ENCODE measurements at places on chromosomes 7 and 10.

- DNase-seq = no peak
Observed at GRCh38 chr7:36180121-36180520, 27.1 kb downstream of the EEPD1 start.

- DNase-seq = no peak
Observed at GRCh38 chr10:29012926-29013554, 275.8 kb upstream of the LYZL1 start.

- DNase-seq = no peak
Observed at GRCh38 chr10:24382596-24382978, 173.6 kb downstream of the KIAA1217 start.

GRCh38 chr10:35392482-35393228 lies 56.3 kb downstream of the CCNY start:
- DNase-seq = no peak

GRCh38 chr7:81725003-81725811 lies 44.6 kb downstream of the HGF start:
- DNase-seq = no peak

DNA sequence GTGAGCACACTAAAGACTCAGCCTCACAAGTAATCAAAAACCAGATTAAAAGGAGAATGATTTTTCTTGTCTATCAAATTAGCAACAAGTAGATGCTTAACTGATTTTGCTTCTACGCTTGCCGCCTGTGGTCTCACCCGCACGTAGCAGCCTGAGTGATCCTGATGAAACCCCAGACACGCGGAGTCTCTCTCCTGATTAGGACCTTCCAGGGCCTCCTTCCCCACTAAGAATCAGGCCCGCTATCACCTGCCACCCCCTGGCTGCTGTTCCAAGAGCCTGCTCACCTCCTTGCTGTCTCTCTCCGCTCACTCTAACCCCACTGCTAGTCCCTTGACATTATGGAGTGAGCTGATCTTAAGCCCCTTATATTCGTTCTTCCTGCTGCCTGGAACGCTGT lies 325.9 kb upstream of the NRP1 start:
- no peak for DNase-seq

DNA sequence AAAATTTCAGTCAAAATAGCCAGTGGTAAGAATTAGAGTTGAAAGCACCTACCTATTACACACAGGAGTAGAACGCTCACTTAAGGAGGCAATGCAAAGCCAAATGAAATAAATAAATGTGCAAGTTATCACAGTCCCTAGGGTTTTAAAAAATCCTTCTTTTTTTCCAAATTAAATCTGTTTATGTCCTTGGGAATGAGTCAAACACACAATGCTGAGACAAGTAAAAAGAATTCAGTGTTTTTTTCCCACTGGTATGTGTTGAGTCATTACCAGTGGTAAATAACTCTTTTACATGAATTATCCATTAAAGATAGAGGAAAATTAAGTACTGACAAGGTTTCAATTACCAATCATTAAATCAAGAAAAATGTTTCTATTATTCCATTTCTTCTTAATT lies 438.6 kb downstream of the TNS3 start:
- no peak for DNase-seq

DNA sequence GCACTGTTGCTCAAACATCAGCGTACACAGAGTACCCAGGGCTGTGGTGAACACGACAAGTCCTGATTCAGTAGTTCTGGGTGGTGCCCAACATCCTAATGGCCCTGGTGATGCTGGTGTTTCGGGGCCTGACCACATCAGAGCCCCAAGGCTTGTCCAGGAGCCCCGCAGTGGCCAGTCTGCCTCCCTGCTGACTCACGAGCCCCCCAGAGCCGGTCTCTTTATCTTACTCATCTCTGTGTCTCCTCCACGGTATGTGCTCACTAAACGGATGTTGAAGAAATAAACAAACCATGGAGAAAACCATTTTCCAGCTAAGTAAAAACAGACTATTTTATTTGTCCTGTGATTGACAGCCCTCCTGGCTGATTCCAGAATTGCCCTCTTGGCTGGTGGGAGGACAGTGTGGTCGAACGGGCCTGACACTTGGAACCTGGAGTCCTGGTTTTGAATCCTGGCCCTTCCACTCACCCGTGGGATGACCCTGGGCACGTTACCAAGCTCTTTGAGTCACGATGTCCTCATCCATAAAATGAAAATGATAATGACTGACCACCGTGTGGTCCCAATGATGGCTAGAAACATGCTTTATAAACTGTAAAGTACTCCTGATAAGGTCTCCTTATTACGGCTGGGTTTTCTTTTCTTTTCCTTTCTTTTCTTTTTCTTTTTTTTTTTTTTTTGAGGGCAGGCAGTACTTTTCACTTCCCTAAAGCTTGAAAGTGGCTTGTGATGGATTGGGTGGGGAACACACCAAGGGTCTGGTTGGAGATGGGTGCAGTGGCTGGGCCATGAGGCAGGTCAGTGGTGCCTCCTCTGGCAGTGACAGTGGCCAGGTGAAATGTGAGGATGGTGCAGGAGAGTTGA lies 5.7 kb downstream of the HIP1 start:
- DNase-seq = no peak

- no peak for DNase-seq
Observed at GRCh38 chr7:112358513-112358912, 91.7 kb upstream of the IFRD1 start.

DNA sequence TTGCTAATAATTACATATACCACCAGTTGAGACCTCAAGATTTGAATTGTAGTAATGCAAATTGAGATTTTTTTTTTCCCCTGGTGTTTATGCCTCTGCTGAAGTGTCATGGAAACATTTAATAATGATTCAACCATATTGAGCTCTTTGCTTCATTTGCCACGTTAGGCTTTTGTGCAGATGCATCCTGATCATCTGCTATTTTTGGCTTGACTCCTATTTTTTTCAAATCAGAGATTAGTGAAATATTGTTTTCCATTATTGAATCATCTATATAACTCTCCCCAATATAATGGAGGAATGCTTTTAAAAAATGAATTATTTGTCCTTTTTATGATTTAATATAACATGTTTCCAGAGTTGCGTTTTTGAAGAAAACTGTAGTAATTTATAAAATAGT lies 115.1 kb downstream of the SRI start:
- DNase-seq = no peak

- DNase-seq = no peak
Observed at GRCh38 chr10:69327463-69328379, 49.4 kb downstream of the HK1 start.

GRCh38 chr10:22737587-22737986 lies 23.2 kb upstream of the PIP4K2A start:
- no peak for DNase-seq

DNA sequence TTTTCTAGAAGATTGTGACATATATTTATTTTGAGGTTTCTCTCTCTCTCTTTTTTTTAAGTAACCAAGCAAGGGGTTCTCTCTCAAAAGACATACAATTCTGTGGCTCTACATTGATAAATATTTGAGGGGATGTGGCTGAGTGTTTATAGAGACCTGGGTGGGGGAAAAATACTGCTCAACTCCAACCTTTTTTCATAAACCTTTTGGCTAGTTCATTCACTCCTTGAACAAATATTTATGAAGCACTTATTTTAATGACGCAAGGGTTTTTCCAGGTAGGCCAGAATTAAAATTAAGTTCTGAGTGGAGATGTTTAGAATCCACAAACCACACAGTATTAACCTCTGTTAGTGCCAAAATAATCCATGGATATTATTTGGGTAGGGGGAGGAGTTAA lies 100.2 kb downstream of the PTPRE start:
- no peak for DNase-seq

- DNase-seq = no peak
Observed at GRCh38 chr7:44498230-44498954, 7.9 kb upstream of the NUDCD3 start.

GRCh38 chr10:71999360-72000072 lies 35.3 kb downstream of the CHST3 start:
- no peak for DNase-seq

GRCh38 chr10:118383699-118384098 lies 41.6 kb upstream of the FAM204A start:
- DNase-seq = no peak

GRCh38 chr10:117868151-117868550 lies 178.6 kb downstream of the RAB11FIP2 start:
- DNase-seq = no peak

DNA sequence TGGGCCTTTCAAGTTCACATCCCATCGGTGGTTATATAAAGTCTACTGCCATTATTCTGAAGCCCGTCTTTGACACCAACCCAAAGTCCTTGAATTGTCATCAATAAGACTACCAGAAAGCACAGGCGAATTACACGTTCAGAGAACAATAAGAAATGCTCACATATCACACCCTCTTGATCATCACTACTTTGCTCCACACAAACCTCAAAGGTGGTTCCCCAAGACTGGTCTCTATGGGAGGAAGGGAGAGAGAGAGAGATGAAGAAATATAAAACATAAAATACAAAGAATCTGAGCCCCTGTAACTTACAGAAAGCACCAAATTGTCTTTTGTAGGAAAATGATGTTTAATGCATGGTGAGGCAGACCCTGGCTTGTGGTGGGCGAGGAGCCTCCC lies 4.4 kb downstream of the HIPK2 start:
- DNase-seq = no peak

- DNase-seq = no peak
Observed at GRCh38 chr10:43056568-43057011, 20.3 kb upstream of the RET start.

GRCh38 chr10:76252733-76253132 lies 821.3 kb downstream of the LRMDA start:
- DNase-seq = no peak

- DNase-seq = no peak
Observed at GRCh38 chr10:102935939-102936605, 18.0 kb downstream of the CNNM2 start.

DNA sequence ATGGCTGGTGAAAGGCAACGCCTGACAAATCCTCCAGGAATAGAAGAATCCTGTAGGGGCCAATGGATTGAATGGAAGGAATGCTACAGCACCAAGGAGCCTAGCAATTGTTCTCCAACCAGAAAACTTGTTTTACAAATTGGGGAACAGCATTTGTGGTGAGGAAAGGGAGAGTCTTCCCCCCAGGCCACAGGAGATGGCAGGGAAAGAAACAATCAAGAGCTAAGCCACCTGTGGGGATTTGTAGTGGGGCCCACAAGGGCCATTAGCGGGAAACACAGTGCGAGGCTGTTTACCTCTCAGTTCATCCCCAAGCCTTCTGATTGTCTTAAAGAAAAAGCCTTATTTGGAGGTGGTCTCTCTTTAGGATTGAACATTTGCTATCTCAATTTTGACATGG lies 48.5 kb upstream of the KCNMA1 start:
- no peak for DNase-seq

- DNase-seq = no peak
Observed at GRCh38 chr10:21363092-21363730, 162.3 kb downstream of the SKIDA1 start.

DNA sequence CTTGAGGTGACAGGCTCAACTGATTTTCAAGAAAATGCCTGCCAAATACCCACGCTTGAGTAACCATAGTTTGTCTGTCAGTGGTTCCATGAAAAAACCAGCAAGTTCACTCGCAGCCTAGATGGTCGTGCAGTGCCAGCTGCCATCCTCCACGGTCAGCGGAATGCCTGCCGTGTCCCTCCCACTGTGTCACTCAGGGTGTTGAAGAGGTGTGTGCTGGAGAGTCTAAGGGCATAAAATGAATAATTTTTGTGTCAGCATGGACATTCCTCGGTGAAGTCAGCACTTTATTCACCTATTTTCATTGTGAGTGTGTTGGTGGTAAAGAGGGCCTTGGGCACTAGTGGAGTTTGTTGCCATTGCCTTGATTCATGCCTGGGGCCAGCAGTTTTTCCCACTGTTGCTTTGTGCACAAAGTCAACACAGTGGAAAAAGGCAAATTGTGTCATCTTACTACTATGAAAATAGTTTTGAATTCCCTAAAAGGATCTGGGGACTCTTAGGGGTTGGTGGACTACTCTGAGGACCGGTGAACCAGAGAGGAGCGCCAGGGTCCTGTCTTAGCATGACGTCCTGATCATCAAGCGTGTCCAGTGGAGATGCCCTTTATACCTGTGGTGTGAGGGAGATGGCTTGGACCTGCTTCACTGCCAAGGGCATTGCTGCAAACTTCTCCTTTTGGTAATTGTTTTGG lies 17.6 kb downstream of the MINDY4 start:
- no peak for DNase-seq

DNA sequence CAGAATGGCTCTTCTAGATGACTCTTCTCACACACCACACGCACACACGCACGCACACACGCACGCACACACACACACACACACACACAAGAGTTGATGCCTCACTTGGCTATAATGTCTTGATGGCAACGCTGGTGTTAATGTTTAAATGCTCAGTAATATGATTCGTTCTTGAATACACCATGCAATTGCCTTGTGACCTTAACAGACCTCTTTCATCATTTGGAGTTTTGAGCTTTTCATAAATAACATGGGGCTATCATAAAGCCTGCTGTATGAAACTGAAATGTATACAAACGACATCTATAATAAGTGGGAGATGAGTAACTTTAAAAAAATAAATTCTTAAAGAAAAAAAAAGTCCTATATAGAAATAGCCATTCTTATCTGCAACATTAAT lies 8.2 kb downstream of the JCAD start:
- DNase-seq = no peak

Measured in D721Med (cell line).